ENCODE measurements at places on chromosomes 16 and 17.

GRCh38 chr16:19835968-19836421 is 48.7 kb downstream of the GPRC5B start:
- no peak for DNase-seq

- no peak for DNase-seq
Observed at GRCh38 chr16:57800200-57801097, 1.8 kb downstream of the KIFC3 start.

DNA sequence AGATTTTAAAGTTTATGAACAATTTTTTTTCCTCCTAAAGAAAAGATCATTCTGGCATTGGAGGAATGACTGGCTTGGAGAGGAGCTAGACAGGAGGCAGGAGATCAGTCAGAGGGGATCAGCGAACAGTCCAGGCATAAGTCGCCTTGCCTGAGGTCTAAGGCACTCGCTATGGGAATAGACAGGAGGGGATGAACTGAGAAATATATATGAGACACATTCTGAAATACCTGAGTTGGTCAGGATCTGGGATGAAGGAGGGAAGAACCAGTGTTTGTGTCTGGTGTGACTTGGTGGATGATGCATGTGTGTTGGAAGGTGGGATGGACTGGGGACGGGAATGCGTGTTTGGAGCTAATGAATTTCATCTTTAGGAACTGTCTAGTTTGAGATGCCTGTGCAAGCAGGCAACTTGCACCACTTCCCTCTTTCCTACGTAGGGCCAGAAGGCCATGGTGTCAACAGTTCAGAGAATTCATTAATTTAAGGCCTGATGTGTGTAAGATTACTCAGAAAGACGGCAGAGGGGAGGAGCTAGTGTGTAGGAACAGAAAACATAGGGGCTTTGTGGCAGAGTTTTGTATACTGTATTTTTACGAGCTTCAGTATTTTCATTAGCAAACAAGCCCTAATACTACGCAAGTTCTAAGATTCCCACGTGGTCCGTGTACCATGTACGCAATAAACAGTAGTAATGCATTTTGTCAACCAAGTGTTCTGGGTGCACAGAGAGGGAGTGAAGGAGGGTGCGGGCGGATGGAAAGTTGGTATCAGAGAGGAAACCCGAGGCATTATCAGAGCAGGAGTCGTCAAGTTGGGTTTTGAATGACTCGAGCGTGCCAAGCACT is 825 bp downstream of the HEATR6 start:
- DNase-seq = no peak

GRCh38 chr16:69941251-69942098 is 9.7 kb upstream of the CLEC18A start:
- DNase-seq = no peak

GRCh38 chr16:74695450-74696422 is 4.9 kb downstream of the MLKL start:
- no peak for DNase-seq

DNA sequence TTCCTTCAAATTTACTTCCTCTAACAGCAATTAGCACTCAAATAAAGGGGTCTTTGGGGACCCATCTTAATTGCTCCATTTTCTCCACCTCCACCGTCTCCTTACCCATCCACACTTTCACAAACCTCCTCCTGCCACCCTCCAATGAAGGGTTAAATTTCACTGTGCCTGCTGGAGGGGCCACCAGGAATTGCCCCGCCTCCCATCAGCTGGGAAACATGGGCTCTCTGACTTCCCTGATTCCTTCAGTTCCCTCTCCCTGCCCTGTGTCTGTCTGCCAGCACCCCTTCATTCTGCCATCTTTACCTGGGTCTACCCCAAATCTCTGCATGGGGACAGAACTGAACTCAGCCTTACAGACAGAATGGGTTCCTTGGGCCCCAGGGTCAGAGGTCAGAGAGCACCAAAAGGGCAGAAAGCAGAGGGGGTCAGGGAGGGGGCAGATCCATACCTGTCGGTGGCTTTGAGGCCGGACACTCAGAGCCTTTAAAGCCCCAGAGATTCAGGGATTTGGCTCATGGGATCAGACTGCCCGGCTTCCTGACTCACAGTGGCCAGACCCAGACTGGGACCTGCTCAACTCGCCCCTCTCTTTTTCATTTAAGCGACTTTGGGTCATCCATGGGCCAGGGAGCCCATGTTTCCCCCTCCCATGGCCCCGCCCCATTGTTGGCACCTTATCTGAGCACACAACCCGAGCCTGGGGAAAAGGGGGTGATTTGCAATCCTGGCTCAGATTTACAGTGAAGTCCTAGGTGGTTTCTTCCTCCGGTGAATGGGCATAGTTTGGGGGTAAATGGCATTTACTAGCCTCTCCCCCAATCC is 17.6 kb upstream of the SP2 start:
- DNase-seq = no peak

GRCh38 chr17:37713624-37714023 is 31.2 kb downstream of the HNF1B start:
- DNase-seq = no peak

DNA sequence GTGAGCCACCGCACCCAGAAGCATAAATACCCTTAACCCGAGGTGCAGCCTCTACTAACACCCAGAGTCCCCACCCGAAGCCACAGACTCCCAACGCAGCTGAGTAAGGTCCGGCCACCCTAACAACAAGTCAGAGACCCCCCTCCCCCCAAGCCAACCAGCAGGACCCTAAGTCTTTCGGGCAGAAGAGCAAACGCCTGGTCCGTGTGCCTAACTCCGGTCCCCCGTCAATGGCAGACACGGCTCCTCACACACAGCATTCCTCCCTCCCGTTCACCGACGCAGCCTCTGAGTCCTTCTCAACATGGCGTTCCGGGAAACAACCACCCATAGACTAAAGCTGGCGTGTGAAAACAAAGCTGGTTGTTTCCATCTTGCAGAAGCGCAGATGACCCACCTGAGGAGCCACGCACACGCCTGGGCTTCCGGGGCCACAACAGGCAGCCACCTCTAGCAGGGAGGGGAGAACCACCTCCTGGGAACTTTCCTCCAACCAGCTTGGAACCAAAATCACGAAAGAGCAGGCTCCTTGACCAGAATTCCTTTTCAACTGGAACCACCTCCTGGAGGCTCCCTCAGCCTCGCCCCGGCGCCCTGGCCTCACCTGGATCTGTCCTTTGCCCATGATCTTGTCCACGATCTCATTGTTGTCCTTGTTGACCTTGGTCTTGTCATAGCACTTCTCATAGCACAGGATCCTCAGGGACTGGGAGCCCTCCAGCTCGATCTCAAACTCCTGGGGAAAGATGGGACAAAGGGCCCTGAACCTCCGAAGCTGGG is 52.7 kb downstream of the TIMM22 start:
- DNase-seq = no peak

- DNase-seq = no peak
Observed at GRCh38 chr16:2919511-2920255, 8.0 kb downstream of the FLYWCH1 start.

DNA sequence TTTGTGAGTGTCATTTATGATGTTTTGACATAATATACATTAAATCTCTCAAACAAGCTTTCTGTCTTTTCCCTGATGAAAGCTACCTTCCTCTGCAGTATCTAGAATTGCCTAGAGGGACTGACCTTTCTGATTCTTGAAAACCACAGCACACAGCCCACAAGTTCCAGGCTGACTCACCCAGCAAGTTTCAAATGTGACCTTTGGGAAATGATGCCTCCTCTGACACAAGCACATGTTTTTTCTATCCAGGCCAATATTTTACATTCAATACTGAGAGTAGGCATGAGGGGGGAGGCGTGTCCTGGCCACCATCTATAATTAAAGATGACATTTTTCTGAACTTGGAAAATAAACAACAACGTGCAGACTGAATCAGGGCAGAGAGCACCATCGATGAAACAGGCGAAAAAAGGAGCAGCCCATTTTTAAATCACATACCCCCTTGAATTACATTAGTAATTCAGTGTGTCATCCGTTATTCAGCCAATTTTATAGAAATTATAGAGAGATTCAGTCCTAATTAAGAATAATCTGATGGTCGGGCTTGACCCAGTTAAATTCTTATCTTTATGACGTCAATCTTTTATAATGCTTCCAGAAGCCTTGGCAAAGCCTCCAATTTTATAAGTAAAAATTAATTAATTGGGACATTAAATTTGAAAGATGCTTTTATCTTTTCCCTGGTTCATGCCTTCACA is 292.6 kb upstream of the CDH11 start:
- DNase-seq = no peak

DNA sequence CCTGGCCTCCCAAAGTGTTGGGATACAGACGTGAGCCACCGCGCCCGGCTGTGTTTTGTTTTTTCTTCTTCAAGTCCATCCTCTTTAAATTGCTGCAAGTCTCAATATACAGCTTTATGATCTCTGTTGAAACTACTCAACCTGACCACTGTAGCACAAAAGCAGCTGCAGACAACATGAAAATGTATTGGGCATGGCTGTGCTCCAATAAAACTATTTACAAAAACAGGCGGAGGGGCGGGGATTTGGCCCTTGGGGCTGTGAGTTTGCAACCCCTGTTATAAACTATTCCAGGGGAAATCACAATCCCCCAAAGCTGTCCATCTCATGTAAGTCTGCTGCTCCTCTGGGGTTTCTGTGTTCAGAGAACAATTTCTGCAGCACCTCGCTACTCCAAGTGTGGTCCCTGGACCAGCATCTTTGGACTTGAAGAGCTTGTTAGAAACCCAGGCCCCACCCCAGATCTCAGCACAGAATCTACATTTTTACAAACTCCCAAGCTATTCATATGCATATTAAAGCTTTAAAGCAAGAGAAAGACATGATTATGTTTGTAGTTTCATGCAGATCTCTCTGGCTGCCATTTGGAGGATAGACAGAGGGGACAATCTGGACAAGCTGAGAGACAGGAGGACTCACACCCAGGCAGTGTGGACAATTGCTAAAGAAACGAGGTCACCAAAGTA is 33.6 kb downstream of the TEKT5 start:
- DNase-seq = no peak

Data from cortex of kidney (tissue), 1 donor.